GM23338 (cell line): ENCODE measurements at places on chromosomes 11 and 22.

GRCh38 chr11:128552783-128553661 is 34.3 kb downstream of the ETS1 start:
- no peak for DNase-seq

DNA sequence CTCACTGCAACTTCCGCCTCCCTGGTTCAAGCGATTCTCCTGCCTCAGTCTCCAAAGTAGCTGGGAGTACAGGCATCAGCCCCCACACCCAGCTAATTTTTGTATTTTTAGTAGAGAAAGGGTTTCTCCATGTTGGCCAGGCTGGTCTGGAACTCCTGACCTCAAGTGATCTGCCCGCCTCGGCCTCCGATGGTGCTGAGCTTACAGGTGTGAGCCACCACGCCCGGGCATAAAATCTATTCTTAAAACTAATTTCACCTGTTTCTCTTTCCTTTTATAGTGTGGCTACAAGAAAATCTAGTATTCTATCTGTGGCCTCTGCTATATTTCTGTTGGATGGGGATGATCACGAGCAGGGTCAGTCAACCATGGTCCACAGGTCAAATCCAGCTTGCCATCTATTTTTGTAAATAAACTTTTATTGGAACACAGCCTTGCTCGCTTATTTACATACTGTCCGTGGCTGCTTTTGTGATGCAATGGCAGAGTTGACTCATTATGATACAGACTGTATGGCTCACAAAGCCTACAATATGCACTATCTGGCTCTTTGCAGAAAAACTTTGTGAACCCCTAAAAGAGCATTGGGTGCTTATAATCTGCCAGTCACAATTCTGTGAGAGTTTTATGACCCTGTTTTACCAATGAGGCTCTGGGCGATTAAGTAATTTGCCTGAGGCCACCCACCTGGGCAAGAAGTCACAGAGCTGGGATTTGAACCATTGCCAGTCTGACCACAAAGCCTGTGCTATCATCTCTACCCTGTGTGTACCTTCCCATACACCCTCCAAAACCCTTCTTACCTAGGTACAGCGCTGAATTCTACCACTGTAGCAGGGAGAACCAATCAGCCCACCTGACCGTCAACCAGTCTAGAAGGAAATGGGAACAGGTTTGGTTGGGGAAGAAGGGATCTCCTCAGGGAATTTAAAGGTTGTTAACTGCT is 28.3 kb downstream of the SLC1A2 start:
- DNase-seq = no peak

DNA sequence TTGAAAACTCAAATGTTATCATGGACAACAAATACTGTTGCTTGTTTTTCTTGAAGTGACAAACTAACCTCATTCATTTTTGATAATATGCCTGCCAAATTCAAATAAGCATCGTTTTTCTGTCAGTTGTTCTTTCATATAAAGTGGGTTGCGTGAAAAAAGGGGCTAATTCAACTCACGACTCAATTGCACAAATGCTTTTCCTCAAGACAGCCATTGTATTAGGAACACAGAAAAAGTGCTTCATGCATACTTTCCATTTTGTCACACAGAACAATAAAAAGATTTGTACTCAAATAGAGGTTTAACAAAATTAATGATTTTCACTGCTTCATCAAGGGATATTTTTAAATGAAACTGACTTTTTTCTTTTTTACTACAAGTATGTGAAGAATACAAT is 94.6 kb upstream of the ALKBH3 start:
- no peak for DNase-seq

- no peak for DNase-seq
Observed at GRCh38 chr22:43004362-43005035, 10.4 kb downstream of the PACSIN2 start.

GRCh38 chr11:119714590-119714989 is 14.4 kb downstream of the NECTIN1 start:
- no peak for DNase-seq

DNA sequence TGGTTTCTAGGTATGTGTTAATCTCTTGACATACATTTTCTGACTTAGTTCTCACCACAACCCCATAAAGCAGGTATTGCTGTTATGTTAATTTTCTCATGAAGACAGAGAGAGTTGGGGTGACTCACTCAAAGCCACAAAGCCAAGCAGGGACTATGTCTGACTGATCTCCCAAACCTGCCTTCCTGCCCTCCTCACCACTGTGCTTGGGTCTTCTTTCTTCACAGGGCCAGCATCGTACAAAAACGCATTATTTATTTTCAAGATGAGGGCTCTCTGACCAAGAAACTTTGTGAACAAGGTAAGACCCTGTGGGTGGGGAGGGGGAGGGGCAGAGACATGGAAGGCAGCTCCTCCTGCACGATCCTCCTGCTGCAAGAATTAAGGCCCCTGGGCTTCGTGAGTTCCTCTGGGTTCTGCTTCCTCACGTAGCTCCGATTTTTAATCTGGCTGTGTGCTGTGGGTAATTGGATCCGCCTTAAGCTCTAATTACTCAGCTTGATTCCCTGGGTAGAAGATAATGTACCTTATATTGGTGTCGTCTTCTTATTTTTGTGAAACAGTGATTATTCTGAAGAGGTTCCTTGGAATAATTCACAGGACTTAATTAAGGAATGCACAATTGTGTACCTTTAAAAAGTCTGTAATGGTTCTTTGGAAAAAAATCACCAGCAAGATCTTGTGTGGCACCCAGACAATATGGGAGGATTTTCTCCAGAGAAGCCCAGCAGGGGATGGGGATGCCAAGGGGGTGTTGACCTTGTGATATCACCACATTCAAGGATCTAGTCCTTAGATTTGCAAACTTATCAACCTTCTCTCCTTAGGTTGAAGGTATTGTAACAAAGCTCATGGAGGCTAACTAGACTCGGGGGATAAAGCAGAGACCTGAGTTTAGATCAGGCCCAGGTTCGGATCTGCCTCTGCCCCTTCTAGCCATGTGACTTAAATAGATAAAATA is 112.9 kb downstream of the SPON1 start:
- DNase-seq = peak; percentile 42

DNA sequence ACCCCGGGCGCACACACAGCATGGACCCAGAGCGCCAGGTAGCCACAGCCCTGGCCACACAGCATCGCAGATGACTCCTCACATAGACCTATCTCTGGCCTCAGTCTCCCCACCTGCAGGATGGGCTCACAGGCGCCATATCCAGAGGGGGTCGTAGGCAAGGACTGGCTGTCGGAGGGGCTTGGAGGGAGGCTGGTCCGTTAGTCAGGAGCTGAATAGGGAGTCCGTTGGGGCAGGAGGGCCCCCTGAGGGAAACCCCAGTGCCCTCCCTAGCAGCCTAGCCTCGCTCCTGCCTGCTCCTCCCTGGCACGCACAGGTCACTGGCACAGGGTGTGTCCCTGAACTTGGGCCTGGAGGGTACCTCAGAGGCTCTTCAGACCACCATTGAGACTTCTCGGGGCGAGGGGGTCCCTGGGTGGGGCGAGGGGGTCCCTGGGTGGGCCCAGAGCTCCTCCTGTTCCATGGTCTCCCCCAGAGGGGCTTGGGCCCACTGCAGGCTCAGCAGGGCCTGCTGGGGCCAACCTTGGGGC is 2.0 kb downstream of the PLXNB2 start:
- no peak for DNase-seq

DNA sequence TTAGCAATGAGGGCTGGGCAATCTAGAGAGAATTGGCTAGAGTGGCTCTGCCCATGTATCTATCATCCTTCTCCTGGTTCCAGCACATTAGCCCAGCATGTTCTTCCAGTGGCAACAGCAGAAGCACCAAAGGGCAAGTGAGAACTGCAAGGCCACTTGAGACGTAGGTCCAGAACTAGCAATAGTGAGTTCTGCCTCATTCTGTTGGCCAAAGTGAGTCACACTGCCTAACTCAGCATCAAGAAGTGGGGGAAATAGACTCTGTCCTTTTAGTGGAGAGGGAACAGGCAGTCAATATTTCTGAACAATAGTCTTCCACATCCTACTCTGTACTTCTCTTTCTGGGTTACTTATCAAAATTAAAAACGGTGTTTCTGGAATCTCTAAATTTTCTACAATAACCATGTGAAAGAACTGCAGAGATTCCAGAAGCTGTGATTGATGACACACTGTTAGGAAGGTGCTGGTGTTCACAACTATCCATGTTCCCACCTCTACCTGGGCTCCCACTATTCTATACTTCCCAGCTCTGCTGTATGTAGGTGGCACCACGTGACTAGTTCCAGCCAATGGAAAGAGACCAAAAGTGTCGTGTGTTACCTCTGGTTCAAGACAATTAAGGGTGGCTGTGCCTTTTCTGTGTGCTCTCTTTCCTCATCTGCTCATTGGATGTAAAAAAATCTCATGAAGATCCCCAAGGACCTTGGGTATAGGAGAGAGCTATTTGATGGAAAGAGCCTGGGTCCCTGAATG is 23.4 kb upstream of the GRK3 start:
- no peak for DNase-seq

DNA sequence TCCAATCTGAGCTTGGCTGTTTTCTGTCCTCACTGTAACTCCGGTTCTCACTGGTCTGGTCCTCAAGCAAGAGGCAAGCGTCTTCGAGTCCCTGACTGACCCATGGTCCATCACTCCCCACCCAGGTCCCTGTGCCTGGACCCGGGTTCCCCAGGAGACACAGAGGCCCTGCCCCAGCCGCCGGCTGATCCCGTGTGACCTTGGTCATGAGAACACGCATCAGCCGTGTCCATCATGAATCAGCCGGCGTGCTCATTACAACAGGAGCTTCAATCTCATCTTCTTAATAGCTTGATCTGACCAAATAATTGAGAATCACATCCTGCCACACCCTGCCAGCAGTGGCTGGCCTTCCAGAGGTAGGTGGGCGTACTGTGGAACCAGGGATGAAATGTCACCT is 545.1 kb downstream of the BRD1 start:
- DNase-seq = no peak
